ENCODE measurements at places on chromosomes 1 and 21.

GRCh38 chr1:226697151-226697928, 41.7 kb downstream of the ITPKB start:
- H3K27me3 ChIP-seq: no peaks in the 10 kb centered on the region
- peak overlapping the region; percentile 31 for H3K27ac ChIP-seq
- H3K4me3 ChIP-seq: no peak overlapping the region
- DNase-seq: no peak
- no peaks in the 10 kb centered on the region for H3K36me3 ChIP-seq

DNA sequence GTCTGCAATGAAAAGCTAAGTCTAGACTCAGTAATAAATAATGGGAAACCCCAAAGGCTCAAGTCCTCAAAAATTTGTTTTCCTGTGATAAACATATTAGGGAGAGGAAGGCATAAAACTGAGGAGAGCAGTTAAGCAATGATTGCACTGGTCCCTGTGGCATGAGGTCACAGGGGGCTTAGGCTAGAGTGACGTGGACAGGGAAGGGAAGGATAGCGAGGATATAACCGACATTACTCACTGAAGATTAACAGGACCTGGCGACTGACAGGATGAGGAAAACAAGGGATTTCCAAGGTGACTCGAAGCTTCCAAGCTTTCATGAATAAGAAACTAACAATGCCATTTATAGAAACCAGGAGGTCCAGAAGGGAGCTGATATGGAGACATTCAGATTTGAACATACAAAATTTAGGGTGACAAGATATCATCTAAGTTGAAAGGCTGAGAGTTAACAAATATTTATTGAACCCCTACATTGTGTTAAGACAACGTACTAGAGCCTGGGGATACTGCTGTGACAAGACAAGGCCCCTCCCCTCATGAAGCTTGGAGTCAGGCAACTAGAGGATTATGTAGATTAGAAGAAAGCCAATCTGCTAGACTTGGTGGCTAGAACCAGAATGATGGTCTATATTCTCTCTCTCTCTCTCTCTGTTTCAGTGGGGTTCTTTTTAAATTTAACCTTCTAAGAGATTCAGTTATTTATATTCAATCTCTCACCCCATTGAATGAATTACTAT, 33.2 kb upstream of the PKN2 start:
- H3K27ac ChIP-seq: no peak overlapping the region
- H3K36me3 ChIP-seq: no peaks in the 10 kb centered on the region
- no peaks in the 10 kb centered on the region for H3K27me3 ChIP-seq
- H3K4me3 ChIP-seq: no peak overlapping the region
- DNase-seq: no peak
- H3K4me1 ChIP-seq: no peaks in the 10 kb centered on the region

DNA sequence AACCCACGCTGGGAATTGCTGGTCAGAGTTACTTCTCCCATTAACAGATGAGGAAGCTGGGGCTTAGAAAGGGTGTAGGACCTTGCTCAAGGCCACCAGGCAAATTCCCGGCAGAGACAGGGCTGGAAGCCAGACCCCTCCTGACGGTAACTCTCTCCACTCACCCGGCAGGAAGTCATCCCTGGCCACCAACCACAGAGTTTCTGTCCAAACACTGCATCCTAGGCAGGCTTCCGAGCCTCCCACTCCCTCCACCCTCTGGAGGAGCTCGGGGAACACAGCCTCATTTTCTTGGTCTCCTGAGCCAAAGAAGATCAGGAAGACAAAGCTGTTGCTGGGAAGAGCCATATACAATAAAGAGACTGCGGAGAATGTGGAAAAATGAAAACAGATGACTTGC, 25.0 kb upstream of the ZNF436 start:
- peaks cover 3% of the 10 kb centered on the region for H3K36me3 ChIP-seq
- no peaks in the 10 kb centered on the region for H3K27me3 ChIP-seq
- peak; percentile 88 for DNase-seq
- H3K4me3 ChIP-seq: no peak overlapping the region
- peak overlapping the region; percentile 55 for H3K27ac ChIP-seq
- peaks cover 11% of the 10 kb centered on the region for H3K4me1 ChIP-seq

GRCh38 chr1:172719694-172720138, 60.8 kb downstream of the FASLG start:
- DNase-seq: no peak
- no peak overlapping the region for H3K4me3 ChIP-seq
- no peaks in the 10 kb centered on the region for H3K27me3 ChIP-seq
- H3K36me3 ChIP-seq: no peaks in the 10 kb centered on the region
- no peaks in the 10 kb centered on the region for H3K4me1 ChIP-seq
- H3K27ac ChIP-seq: no peak overlapping the region
